ENCODE measurements at places on chromosomes 12 and 14. TPM values are rescaled to one million over a fixed set of nuclear protein-coding genes. Genes with fewer than 3 reads are reported as not detected.
A peak's percentile ranks its signal among the peaks of the same experiment; 100 is the strongest.

DNA sequence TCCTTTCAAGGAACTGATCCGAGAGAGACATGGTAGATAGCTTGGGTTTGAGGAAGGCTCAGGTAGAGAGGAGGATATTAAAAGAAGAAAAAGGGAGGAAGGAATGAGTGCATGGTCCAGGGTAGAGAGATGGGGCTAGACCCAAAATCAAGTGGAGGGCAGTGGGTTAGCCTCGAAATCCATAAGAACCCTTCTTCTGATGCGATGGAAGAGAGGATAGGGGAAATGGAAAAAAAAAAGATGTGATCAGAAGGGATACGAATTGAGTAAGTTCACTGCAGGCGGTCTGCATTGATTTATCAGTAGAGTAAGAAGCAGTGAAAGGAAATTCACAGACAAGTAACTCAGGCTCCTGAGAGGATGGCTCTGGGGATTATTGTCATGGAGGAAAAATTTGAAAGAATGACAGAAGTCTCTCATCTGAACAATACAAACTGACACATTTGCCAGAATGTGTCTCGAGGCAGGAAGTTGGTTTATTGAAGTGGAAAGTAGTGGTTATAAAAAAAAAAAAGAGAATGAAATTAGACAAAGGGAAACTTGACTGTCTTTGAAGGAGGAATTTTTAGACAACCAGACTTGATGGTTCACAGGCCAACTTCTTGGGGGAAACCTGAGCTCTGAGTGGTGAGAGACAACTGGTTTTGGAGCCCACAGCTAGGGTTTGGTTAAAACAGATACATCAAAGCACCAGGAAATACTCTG, 10.2 kb downstream of the PPFIBP1 start:
- no peak for DNase-seq

- DNase-seq, result no peak
These were observed 39.3 kb upstream of the CAPRIN2 start for GRCh38 chr12:30794020-30794419.

GRCh38 chr14:68374682-68375081, 418.2 kb downstream of the ZFP36L1 start:
- no peak for DNase-seq

- DNase-seq, result no peak
These were observed 84.1 kb downstream of the ITPR2 start for GRCh38 chr12:26748741-26749431.

GRCh38 chr14:62661818-62662217, 383.4 kb downstream of the KCNH5 start:
- no peak for DNase-seq

DNA sequence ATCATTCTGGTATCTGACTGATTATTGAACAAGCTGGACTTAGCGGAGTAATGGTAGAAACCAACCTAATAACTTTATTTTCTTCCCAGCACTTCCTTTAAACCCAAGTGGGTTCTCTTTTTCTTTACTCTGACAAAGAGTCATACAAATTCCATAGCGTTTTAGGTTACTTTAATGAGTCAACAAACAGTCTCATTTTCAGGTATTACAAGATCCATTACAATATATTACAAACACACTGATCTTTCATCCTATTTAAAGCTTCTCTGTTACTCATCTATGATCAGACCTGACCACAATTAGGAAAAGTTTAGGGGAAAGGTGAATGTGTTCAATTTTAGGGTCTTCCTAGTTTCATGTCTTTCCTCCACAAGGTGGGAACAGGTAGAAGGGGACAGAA, 39.4 kb upstream of the PTPRQ start:
- DNase-seq, result no peak

DNA sequence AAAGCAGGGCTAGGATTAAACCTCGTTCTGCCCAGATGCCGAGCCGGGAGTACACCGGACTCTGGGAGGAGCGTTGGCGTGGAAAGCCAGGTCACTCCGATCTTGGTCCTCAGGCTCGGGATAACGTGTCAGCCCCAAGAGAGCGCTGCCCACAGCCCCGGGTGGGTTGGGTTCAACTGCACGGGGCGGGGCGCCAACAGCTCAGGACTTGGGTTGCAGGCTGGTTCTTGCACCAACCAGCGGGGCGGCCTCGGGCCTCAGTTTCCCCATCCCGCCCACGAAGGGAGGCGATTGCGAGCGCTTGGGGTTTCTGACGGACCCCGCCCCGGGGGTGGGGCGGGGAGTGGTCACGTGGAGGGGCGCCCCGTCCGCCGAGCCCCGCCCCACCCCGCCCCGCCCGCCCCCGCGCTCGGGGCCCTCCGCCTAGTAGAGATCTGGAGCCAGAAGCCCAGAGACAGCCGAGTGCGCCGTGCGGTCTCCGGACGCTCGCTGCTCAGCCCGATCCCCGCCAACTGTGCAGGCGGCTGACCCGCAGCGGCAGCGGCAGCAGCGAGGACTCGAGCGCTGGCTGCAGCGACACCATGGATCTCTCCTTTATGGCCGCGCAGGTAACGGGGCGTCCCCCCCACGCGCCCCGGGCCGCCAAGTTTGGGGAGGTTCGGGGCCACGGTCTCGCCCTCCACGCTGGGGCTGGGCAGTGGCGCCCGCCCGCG, at the start of gene C14orf132:
TSS of gene C14orf132 (plus strand) at position 443 of the 713 bp plus-strand sequence. CDS start at position 582, 139 bp downstream.
- peak; percentile 90 for DNase-seq

- DNase-seq, result no peak
These were observed 139.7 kb upstream of the TBX3 start for GRCh38 chr12:114823724-114824123.

BCL2L14 gene
- not detected for polyA plus RNA-seq

Measured in right cardiac atrium (tissue), 5 donors.